NCI-H1092 treated with DMSO at 0.1 percent for 48 hours (cell line): ENCODE measurements at places on chromosomes 1 and 21.

DNA sequence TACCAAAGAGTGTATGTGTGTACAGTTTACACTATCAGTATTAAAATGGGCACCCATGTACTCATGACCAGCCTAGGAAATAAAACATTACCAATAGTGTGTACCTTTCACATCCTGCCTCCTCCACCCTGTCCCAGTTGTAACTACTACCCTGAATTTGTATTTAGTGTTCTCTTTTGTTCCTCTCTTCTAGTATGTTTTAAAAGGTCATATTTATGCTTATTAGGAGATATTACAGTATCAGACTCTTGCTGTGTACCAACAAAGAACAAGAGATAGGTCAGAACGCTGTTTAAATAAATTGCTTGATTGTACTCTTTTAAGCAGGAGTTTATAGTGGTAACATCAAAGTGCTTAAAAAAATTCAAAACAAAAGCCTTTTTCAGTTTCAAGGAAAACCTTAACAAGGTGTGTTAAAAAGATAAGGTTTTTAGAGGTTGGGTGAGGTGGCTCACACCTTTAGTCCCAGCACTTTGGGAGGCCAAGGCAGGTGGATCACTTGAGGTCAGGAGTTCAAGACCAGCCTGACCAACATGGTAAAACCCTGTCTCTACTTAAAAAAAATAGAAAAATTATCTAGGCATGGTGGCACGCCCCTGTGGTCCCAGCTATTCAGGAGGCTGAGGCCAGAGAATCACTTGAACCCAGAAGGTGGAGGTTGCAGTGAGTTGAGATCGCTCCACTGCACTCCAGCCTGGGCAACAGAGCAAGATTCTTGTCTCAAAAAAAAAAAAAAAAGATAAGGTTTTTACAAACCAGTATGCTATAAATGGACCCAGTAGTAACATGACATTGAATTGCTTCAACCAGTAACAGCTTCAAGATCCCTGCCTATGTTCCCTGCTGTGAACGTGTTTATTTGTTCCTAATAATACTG lies 35.9 kb downstream of the MPZL1 start:
- no peak for DNase-seq

- no peak for DNase-seq
Observed at GRCh38 chr1:27618341-27619082, 14.6 kb upstream of the AHDC1 start.

DNA sequence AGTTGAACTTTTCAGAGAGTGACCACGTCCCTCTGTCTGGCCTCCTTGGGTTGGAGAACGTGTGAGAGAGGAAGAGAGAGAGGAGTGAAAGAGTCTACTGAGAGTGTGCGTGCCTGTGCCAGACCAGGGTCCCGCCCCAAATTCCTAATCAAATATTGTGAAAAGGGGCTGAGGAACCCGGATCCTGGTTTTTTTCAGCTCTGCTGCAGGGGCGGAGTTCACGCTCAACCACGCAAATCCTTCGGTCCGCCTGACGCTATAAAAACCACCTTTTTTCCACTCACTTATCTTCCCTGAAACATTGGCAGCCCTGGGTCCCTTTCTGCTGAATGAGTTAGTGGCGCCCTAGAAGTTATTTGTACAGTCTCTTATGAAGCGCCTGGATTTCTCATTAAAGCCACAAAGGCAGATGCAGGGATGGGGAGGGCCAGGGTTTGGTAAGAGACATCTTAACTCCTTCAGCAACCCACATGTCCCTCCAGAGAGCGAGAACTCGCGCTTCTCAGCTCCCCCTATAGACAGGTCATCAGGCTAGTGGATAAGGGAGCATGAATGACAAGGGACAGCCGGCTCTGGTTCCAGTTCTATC lies at the start of gene FMOD:
TSS of gene FMOD (minus strand) at position 86 of the 589 bp plus-strand sequence. CDS start 2,852 bp downstream, outside the sequence.
- peak; percentile 61 for DNase-seq

GRCh38 chr1:151047591-151047924 lies at the start of gene C1orf56:
Gene C1orf56, plus strand, starts transcription at chr1:151047751. Its CDS starts 97 bp downstream, at chr1:151047848.
- peak; percentile 87 for DNase-seq

GRCh38 chr1:199463521-199464127 lies 563.9 kb upstream of the NR5A2 start:
- no peak for DNase-seq

GRCh38 chr1:170354246-170354645 lies 177.7 kb upstream of the GORAB start:
- DNase-seq = no peak

DNA sequence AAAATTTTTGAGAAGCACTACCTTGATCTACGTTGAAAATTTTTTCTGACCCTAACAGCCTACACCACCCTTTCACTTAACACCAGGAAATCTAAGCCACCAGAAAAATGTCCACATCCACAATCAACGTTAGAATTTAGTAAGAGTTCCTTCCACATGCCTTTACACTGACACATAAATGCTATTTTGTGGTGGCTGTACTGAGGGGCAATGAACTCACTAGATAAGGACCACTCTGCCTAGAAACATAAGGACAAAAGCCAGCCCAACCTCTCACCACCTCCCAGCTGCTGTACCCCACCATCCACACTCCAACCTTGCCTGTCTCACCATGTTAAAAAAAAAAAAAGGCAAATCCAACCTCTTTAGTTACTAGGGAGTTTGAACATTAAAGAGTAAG lies 29.8 kb downstream of the PARP1 start:
- DNase-seq = no peak

GRCh38 chr1:39102537-39103327 lies 76.6 kb downstream of the NDUFS5 start:
- peak; percentile 87 for DNase-seq

DNA sequence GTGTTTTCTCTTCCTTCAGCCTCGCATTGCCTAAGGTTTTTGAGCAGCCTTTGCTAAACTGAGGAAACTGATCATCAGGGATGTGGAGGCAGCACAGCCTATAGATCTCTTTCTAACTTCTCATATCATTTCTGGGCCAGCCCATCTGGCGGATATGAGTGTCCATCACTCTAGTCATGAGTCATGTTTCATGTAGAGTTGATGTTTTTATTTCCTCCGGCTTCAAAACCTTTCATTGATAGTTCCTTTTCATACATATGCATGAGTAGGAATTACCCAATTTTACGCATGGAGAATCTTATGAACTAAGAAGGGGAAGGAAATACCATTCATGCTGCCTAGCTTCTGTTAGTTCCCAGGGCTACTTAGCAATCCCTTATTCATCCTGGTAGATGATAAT lies 66.3 kb downstream of the SPATA46 start:
- DNase-seq = no peak
